ENCODE measurements at places on chromosomes 13 and 19. TPM values are rescaled to one million over a fixed set of nuclear protein-coding genes. Genes with fewer than 3 reads are reported as not detected.

- no peak overlapping the region for H3K4me3 ChIP-seq
- no peaks in the 10 kb centered on the region for H3K36me3 ChIP-seq
- no peaks in the 10 kb centered on the region for H3K27me3 ChIP-seq
- no peak overlapping the region for H3K27ac ChIP-seq
- H3K4me1 ChIP-seq = no peaks in the 10 kb centered on the region
Measured at GRCh38 chr13:38606699-38607535, 80.0 kb upstream of the FREM2 start.

DNA sequence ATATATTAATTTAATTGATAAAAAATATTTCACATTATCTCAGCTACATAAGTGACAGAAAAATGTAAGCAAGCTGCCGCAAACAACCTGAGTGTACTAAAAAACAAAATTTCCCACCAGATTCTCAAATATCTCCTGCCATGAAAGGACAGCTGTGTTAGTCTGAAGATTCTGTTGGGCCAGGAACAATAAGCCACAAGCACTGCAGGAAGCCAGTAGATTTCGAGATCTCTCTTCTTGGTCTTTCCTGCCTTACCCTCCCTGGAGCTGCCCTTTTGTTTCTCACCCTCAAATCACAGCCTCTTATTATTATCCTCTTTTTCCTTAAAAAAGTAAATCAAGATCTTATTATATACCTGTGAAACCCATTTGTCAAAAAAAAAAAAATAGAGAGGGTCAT, 165.6 kb downstream of the EFNB2 start:
- H3K27ac ChIP-seq = no peak overlapping the region
- H3K4me1 ChIP-seq = peaks cover 11% of the 10 kb centered on the region
- no peak for DNase-seq
- H3K27me3 ChIP-seq = no peaks in the 10 kb centered on the region

GRCh38 chr19:7004313-7004931, 16.8 kb downstream of the MBD3L2B start:
- H3K27ac ChIP-seq = no peak overlapping the region
- no peaks in the 10 kb centered on the region for H3K4me1 ChIP-seq
- no peak for DNase-seq
- H3K36me3 ChIP-seq = no peaks in the 10 kb centered on the region
- peaks cover 7% of the 10 kb centered on the region for H3K27me3 ChIP-seq
- H3K4me3 ChIP-seq = no peak overlapping the region

Gene RNF113B
- total RNA-seq = not detected

Gene METTL21C
- not detected for total RNA-seq

Gene INSR
- total RNA-seq = 151 TPM

GRCh38 chr13:90800082-90800746, 547.3 kb upstream of the MIR17HG start:
- no peak overlapping the region for H3K27ac ChIP-seq
- H3K4me3 ChIP-seq = no peak overlapping the region
- H3K4me1 ChIP-seq = no peaks in the 10 kb centered on the region
- no peaks in the 10 kb centered on the region for H3K27me3 ChIP-seq

GRCh38 chr13:113425941-113426590, 27.2 kb downstream of the ADPRHL1 start:
- H3K36me3 ChIP-seq = no peaks in the 10 kb centered on the region
- no peak overlapping the region for H3K4me3 ChIP-seq
- peaks cover 6% of the 10 kb centered on the region for H3K4me1 ChIP-seq
- H3K27me3 ChIP-seq = no peaks in the 10 kb centered on the region
- no peak overlapping the region for H3K27ac ChIP-seq

DNA sequence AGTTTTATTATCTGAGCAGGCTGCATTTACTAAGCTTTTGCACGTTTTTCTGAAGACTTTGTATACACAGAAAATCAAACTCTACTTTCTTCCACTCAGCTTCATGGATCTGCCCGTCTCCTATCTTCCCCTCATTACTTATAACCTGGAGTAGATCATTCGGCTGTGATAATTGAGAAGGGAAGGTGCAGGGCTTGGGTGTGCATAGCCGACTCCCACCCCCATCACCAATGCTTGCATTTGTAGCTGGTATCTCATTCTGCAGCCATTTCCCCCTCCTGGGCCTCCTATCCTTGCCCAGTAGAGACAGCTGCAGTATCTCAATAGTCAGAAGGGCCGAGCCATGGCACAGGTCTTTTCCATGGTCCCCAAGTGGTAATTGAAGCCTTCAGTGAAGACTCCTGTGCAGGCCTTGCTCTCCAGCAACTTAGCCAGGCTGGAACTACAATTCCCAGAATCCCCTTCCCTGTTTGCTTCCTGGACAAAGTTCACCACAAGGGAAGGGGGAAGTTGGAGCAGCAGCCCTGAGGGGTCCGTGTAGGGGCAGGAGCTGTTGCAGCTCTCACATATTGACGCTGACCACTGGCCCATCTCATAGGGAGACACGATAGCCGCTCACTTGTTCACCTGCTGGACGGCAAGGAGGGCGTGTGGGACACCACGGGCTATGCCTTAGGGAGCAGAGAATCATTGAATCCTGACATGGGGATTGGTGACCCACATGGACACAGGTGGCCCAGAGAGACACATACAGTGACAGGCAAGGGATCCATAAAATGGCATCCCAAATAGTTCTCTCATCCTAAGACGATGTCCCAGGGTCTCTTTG, 2.1 kb upstream of the SIGLEC8 start:
- no peaks in the 10 kb centered on the region for H3K4me1 ChIP-seq
- H3K27ac ChIP-seq = no peak overlapping the region
- no peak for DNase-seq
- no peaks in the 10 kb centered on the region for H3K36me3 ChIP-seq

GRCh38 chr19:49461656-49462055, 8.6 kb downstream of the ALDH16A1 start:
- no peak overlapping the region for H3K4me3 ChIP-seq
- H3K27me3 ChIP-seq = no peaks in the 10 kb centered on the region
- H3K36me3 ChIP-seq = peaks cover 14% of the 10 kb centered on the region
- no peak for DNase-seq

Gene NCR1
- not detected for total RNA-seq

GRCh38 chr19:737591-738093, 13.3 kb upstream of the MISP start:
- DNase-seq = peak; percentile 72
- H3K4me3 ChIP-seq = no peak overlapping the region
- peak overlapping the region; percentile 73 for H3K27ac ChIP-seq
- no peaks in the 10 kb centered on the region for H3K27me3 ChIP-seq

Gene TMEM86B
- 4.9 TPM for total RNA-seq

GRCh38 chr19:19743176-19743575, 10.3 kb upstream of the ZNF14 start:
- no peaks in the 10 kb centered on the region for H3K27me3 ChIP-seq
- no peak overlapping the region for H3K4me3 ChIP-seq
- no peak overlapping the region for H3K27ac ChIP-seq
- no peaks in the 10 kb centered on the region for H3K36me3 ChIP-seq

- H3K27ac ChIP-seq = no peak overlapping the region
- peaks cover 6% of the 10 kb centered on the region for H3K4me1 ChIP-seq
- no peaks in the 10 kb centered on the region for H3K36me3 ChIP-seq
- DNase-seq = no peak
- peaks cover 64% of the 10 kb centered on the region for H3K27me3 ChIP-seq
Measured at GRCh38 chr13:107865643-107866031, 349.7 kb downstream of the LIG4 start.

DNA sequence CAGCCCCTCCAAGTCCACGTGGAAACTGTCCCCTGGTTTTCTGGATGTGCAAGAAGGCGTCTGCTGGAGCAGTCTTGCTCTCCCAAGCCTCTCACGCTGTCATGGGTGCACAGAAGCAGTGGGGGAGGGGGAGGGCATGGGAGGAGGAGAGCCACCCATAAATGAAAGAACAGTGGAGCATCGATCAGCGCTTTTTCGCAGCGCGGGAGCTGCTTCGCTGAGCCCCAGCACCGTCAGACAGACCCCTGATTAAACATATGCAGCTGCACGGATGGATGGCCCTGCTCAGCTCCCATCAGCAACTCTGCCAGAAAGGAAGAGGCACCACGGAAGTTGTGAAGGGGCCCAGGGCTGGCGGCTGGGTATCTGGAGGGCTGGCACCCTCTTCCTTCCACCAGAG, 264.9 kb downstream of the UQCRFS1 start:
- no peak overlapping the region for H3K27ac ChIP-seq
- no peaks in the 10 kb centered on the region for H3K4me1 ChIP-seq
- no peak overlapping the region for H3K4me3 ChIP-seq
- H3K27me3 ChIP-seq = no peaks in the 10 kb centered on the region
- H3K36me3 ChIP-seq = no peaks in the 10 kb centered on the region
- no peak for DNase-seq

DNA sequence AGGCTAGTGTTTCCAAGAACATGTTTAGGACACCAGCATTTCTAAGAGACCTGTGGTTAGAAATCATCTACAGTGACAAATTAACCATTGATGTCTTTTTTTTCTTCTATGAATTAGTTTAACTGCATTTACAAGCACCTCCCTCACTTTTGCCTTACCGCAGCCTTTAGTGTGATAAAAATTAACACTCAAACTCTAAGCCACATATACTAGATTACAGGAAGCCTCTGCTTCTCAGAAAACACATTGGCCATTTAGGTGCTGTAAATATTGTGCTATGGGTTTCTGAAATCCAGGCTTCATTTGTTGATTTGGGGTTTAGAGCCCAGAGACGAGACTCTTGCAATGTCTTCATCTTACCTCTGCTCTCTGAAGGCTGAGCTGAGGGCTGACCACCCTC, 34.6 kb upstream of the OLFM4 start:
- no peak overlapping the region for H3K4me3 ChIP-seq
- H3K4me1 ChIP-seq = peaks cover 27% of the 10 kb centered on the region
- H3K36me3 ChIP-seq = no peaks in the 10 kb centered on the region
- no peak overlapping the region for H3K27ac ChIP-seq

Gene PSG11
- not detected for total RNA-seq

Gene MUC16
- total RNA-seq = not detected

GRCh38 chr13:30395192-30396158, 26.8 kb upstream of the UBE2L5 start:
- peak overlapping the region; percentile 41 for H3K4me3 ChIP-seq
- peak overlapping the region; percentile 95 for H3K27ac ChIP-seq
- peaks cover 11% of the 10 kb centered on the region for H3K4me1 ChIP-seq
- H3K36me3 ChIP-seq = no peaks in the 10 kb centered on the region

Gene CDX2
- total RNA-seq = 124 TPM

Gene RAB3A
- 3.8 TPM for total RNA-seq

- no peaks in the 10 kb centered on the region for H3K36me3 ChIP-seq
- no peaks in the 10 kb centered on the region for H3K4me1 ChIP-seq
Measured at GRCh38 chr19:31171936-31172335, 177.3 kb downstream of the TSHZ3 start.

GRCh38 chr13:79194727-79195126, 211.3 kb downstream of the RBM26 start:
- H3K36me3 ChIP-seq = no peaks in the 10 kb centered on the region
- H3K4me3 ChIP-seq = no peak overlapping the region
- no peaks in the 10 kb centered on the region for H3K4me1 ChIP-seq
- no peak for DNase-seq

GRCh38 chr13:52924289-52925148, 76.1 kb upstream of the PCDH8 start:
- no peak overlapping the region for H3K4me3 ChIP-seq
- H3K27me3 ChIP-seq = no peaks in the 10 kb centered on the region
- H3K27ac ChIP-seq = no peak overlapping the region
- no peaks in the 10 kb centered on the region for H3K36me3 ChIP-seq

DNA sequence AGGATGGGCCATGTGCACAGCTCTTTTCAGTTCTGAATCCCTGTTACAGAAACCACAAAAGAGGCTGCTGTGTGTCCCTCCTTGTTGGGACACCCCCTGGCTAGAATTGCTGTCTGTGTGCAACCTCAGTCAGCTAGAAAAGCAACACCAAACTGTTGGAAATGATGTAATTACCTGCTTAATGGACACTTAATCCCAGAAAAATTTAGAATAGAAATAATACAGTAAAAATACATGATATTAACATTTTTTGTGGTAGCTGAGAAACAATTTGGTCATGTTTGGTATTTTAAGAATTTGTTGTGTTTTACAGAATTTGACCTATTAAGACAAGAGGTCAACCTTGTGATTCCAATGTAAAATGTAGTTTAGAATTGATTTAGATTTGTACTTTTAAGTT, 46.8 kb downstream of the FAM124A start:
- no peaks in the 10 kb centered on the region for H3K36me3 ChIP-seq
- no peak overlapping the region for H3K4me3 ChIP-seq
- no peaks in the 10 kb centered on the region for H3K27me3 ChIP-seq
- no peak for DNase-seq

GRCh38 chr13:109383683-109384082, 402.7 kb downstream of the IRS2 start:
- no peak for DNase-seq
- no peak overlapping the region for H3K4me3 ChIP-seq
- no peak overlapping the region for H3K27ac ChIP-seq
- H3K4me1 ChIP-seq = no peaks in the 10 kb centered on the region
- no peaks in the 10 kb centered on the region for H3K27me3 ChIP-seq

DNA sequence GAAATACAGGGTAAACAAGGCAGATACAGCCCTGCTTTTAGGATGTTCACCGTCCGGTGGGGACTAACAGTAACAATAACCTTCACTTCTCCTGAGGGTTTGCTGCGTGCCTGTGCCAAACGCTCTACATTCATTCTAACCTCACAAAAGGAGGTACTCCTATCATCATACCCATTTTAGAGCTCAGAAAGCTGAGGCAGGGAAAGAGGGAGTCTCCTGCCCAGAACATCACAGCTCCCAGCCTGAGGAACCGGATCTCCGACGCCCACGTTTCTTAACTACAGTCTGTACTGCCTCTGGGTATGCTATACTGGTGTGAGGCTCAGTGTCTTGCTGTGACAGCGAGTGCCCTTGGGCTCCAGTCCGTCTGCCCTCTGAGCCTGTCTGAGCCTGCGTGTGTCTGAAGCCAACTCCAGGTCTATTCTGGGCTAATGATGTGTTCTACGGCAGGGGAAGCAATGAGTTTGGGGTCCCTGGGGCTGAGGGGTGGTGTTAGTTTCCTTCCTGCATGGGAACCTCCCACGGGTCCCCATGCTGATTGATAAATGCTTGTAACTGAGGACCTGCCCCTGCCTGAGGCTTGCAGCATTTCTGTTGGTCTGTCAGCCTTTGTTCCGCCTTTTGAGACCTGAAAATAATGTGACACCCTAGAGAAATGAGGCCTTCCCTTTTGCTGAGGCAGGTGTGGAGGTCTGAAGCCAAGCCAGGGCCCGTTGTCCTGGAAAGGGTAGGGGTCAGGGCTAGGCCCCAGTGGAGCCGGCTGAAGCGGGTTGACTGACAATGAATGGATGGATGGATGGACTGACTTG, 4.9 kb downstream of the LIPE start:
- H3K27me3 ChIP-seq = no peaks in the 10 kb centered on the region
- no peak for DNase-seq
- H3K4me1 ChIP-seq = peaks cover 24% of the 10 kb centered on the region
- peak overlapping the region; percentile 75 for H3K4me3 ChIP-seq
- peak overlapping the region; percentile 48 for H3K27ac ChIP-seq
- H3K36me3 ChIP-seq = no peaks in the 10 kb centered on the region

GRCh38 chr13:24250376-24251057, 58.9 kb upstream of the C1QTNF9 start:
- no peak for DNase-seq
- no peak overlapping the region for H3K27ac ChIP-seq
- no peak overlapping the region for H3K4me3 ChIP-seq
- peaks cover 5% of the 10 kb centered on the region for H3K36me3 ChIP-seq
- H3K4me1 ChIP-seq = peaks cover 24% of the 10 kb centered on the region

Gene ZNF570
- 4.6 TPM for total RNA-seq
